DMS79 (cell line): ENCODE measurements at places on chromosomes 16 and 17.

GRCh38 chr16:20114356-20114755 lies 40.7 kb upstream of the GPR139 start:
- DNase-seq: no peak

- DNase-seq: no peak
Measured at GRCh38 chr16:73202161-73202729, 154.3 kb upstream of the ZFHX3 start.

GRCh38 chr16:67598527-67598926 lies 36.2 kb downstream of the CTCF start:
- no peak for DNase-seq

DNA sequence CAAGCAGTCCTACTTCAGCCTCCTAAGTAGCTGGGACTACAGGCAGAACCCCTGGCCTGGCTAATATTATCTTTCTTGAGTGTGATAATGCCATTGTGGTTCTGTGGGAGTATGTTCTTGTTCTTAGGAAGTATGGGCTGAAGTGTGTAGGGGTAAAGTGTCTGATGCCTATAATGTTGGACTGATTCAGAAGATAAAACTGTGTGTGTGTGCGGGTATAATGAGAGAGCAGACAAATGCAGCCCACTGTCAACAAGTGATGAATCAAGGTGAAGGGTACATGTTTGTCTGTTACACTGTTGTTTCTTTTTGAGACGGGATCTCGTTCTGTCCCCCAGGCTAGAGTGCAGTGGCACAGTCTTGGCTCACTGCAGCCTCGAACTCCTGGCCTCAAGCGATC lies 127.5 kb downstream of the CLEC16A start:
- DNase-seq: no peak

DNA sequence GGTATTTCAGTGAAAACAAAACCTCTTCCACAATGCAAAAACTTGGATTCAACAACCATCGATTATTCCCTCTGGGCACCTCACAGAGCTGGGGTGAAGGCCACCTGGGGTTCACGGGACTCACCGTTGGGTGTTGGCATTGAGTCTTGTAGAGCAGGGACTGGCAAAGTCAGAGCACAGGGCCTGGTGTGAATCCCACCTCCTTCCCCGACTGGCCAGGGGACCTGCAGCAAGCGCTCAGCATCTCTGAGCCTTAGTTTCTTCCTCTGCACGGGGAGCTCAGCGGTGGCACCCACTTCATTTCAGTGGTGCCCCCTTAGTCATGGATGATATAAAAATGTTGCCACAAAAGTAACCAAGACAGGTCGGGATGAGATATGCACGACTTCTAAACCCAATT lies 100.4 kb downstream of the METRNL start:
- DNase-seq: no peak

DNA sequence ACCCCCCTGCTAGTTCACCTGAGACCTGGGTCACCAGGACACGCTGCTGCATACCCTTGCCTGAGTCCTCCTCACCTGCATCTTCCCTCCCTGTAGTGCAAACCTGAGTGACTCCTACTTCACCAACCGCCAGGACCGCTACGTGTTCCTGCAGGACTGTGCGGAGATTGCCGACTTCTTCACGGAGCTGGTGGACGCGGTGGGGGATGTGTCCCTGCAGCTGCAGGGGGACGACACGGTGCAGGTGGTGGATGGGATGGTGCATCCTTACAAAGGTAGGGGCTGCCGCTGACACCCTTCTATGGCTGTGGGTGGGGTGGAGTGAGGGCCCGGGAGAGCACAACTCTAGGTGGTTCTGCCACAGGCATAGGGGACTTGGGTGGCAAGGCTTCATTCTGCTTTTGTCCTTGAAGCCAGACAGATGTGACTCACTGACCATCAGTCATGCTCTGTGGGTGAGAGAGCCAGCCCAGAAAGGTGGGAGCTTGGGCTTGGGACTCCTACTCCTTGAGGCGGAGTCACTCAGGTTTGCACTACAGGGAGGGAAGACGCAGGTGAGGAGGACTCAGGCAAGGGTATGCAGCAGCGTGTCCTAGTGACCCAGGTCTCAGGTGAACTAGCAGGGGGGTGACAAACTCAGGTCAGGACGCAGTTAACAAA lies 22.3 kb downstream of the PGS1 start:
- no peak for DNase-seq

- peak; percentile 65 for DNase-seq
Measured at GRCh38 chr17:55769625-55770000, 18.8 kb downstream of the PCTP start.

GRCh38 chr17:75845058-75845711 lies 981 bp upstream of the UNC13D start:
- DNase-seq: no peak
